ENCODE measurements at places on chromosomes 4 and X.

GRCh38 chr4:149498246-149498645 is 317.4 kb downstream of the IQCM start:
- DNase-seq: no peak

DNA sequence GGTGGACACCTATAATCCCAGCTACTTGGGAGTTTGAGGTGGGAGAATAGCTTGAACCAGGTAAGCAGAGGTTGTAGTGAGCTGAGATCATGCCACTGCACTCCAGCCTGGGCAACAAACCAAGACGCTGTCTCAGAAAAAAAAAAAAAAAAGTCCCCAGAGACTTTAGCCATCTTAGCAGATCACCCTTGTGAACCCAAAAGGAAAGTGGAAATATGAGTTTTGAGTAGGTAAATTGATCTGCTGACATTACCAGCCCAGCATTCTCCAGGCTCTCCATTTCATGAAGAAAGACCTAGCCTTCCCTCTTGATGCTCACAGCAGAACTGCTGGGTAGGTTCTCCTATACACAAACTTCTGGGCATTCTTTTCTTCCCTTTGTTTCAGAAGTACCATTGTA is 24.5 kb upstream of the HNRNPD start:
- DNase-seq: no peak

DNA sequence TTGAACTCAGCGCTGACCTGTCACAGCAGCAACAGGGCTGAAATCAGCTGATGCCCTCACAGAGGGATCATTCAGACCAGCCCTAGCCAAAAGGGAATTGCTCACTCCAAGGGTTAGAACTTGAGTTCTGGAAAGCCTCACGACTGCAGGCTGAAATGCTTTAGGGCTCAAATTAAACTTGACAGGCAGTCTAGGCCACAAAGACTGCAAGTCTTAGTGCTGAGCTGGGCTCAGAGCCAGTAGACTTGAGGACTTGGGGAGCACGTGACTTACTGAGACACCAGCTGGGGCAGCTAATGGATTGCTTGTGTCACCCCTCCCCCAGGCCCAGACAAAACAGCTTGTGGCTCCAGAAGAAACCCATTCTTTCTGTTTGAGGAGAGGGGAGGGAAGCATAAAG is 119.0 kb upstream of the SLC6A14 start:
- DNase-seq: no peak

GRCh38 chrX:18377796-18378195 is 23.3 kb upstream of the SCML2 start:
- DNase-seq: peak; percentile 2

- no peak for DNase-seq
Observed at GRCh38 chrX:11269006-11269405, 24.2 kb upstream of the AMELX start.

DNA sequence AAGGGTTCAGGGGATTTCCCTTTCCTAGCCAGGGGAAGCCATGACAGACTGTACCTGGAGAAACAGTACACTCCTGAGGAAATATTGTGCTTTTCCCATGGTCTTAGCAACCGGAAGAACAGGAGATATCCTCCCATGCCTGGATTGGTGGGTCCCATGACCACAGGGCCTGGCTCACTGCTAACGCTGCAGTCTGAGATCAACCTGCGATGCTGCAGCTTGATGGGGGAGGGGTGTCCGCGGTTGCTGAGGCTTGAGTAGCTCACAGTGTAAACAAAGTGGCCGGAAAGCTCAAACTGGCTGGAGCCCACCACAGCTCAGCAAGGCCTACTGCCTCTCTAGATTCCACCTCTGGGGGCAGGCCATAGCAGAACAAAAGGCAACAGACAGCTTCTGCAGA is 819.5 kb downstream of the TECRL start:
- no peak for DNase-seq

DNA sequence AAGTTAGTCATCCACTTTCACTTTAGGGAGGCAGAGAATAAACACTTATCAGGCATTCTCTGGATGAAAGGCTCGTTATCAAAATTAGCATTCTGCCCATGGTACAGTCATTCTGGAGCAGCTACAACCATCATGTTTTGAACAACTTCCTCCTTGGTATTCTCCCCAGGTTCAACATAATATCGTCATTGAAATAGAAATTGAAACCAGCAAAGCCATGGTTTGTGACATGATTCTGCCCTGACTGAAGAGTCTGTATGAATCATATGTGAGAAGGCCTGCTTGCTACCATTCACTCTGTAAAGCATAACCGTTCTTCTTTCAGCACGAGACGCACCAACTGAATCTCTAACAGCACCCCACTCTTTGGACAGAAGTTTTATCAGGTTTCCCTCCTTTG is 127.5 kb upstream of the RADX start:
- no peak for DNase-seq

- no peak for DNase-seq
Observed at GRCh38 chrX:30653415-30654131, at the start of gene GK. GK (plus strand) TSS chrX:30653423; CDS start chrX:30653538, 115 bp downstream.

DNA sequence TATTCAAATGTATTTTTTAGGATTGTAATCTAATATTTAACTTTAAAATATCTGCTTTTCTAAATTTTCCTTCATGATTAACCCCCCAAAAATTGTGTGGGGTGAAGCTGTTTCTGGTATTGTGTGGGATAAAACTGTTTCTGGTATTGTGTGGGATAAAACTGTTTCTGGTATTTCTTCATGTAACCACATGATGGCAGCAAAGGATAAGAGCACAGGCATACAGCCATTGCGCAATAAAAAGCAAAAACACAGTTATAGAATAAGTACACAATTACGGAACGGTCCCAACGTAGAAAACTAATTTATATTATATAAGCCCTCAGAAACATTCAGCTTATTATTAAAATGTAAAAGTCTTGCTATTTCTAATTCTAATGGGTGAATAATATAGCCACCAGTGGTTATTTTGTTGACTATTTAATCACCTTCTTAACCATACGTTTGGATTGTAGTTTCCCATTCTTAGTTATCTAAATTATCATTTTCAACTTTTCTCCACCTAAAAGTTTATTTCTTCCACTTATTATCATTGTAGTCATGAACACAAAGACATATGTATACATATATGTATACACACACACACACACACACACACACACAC is 333.9 kb upstream of the FSTL5 start:
- DNase-seq: no peak

DNA sequence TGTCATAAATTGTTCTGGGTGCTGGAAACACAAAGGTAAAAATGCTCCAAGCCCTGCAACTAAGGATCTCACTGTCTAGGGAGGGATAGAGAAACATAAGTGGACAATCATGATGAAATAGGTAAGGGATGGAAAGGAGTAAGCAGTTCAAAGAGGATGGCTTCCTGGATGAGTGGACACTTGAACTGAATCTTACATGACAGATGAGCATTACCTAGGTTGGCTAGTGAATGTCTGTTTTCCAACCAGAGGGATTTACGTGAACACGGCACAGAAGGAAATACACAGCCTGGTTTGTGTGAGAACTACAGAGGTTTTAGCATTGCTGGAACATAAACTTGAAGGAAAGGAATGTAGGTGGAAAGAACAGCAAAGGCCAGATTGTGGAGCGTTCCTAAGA is 150.2 kb upstream of the GALNT7 start:
- DNase-seq: no peak

- DNase-seq: no peak
Observed at GRCh38 chrX:100216083-100216482, 194.0 kb downstream of the PCDH19 start.

- DNase-seq: no peak
Observed at GRCh38 chr4:54842226-54842625, 184.5 kb downstream of the KIT start.

DNA sequence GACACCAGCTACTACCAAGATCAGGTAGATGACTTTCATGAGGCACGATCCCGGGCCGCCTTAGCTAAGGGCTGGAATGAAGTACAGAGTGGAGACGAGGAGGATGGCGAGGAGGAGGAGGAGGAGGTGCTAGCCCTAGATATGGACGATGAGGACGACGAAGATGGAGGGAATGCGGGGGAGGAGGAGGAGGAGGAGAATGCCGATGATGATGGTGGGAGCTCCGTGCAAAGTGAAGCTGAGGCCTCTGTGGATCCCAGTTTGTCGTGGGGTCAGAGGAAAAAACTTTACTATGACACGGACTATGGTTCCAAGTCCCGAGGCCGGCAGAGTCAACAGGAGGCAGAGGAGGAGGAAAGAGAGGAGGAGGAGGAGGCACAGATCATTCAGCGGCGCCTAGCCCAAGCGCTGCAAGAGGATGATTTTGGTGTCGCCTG is 481 bp downstream of the UTP3 start:
- peak; percentile 22 for DNase-seq

DNA sequence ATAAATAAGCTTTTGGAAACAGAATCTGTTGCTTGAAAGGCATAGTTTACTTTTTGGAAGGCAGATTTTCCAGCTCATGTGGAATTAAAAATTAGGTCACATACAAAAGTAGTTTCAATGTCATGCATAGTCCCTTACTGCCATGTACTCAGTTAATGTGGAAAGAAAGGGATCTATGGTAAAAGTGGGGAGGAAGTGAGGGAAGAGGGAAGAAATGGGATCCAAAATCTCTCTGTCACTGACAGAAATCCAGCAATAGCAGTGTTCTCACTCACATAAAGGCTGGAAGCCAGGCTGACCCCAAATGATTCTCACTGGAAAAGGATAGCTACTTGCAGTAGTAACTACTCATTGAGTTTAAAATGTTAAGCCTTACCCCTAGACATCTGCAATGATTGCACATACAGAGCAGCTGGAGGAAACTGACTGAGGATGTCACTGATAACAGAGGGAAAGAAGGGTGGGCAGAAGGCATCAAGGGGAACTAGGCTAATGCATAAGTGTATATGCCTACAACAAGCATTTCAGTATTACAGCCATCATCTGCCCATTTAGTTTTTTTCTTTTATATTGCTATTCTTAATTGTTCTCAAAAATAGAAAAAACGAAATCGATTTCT is 445.6 kb downstream of the FAT4 start:
- DNase-seq: no peak

GRCh38 chrX:66601522-66601921 is 37.4 kb downstream of the EDA2R start:
- DNase-seq: no peak

DNA sequence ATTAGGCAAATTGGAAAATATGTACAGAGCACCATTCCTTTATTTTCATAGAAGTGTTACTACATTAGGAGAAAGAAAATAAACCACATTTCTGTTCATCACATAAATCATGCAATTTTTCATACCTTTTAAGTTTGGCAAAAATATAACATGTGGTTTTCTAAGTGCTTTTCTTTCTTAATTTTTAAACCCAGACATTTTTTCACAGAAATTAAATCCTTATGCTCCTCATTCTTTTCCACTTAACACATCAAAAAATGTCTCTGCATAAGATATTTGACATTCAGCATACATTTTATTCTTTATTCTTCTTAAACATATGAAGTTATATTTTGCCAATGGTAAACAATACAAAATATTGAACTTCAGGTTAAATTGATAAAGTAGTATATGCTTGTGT is 826.6 kb upstream of the SLIT2 start:
- DNase-seq: no peak

GRCh38 chrX:47264483-47265173 is 31.8 kb downstream of the USP11 start:
- DNase-seq: no peak

DNA sequence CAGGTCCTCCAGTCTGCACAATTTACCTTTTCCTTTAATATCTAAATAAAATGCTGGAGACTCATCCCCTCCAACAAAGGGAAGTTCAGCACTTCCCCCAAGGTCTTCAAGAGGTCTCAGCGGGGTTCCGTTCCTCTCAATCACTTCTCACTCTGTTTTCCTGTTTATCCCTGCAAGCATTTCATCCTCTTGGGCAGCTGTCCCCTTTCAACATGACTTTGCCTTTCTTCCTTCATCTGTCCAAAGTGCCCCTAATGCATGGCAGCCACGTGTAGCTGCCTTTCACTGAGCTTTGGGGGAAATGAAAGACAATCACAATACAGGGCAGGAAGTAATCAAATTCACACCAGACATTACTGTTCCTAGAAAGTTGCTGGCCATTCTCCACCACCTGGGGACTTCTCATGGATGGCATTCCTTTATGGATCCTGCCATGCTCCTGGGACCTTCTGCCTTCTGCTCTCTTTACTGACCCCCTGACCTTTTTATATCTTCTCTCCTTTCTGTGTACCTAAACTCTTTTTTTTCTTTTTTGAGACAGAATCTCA is 79.7 kb upstream of the USP9X start:
- no peak for DNase-seq

GRCh38 chr4:181077341-181077740 is 1165.9 kb upstream of the TENM3 start:
- DNase-seq: no peak

DNA sequence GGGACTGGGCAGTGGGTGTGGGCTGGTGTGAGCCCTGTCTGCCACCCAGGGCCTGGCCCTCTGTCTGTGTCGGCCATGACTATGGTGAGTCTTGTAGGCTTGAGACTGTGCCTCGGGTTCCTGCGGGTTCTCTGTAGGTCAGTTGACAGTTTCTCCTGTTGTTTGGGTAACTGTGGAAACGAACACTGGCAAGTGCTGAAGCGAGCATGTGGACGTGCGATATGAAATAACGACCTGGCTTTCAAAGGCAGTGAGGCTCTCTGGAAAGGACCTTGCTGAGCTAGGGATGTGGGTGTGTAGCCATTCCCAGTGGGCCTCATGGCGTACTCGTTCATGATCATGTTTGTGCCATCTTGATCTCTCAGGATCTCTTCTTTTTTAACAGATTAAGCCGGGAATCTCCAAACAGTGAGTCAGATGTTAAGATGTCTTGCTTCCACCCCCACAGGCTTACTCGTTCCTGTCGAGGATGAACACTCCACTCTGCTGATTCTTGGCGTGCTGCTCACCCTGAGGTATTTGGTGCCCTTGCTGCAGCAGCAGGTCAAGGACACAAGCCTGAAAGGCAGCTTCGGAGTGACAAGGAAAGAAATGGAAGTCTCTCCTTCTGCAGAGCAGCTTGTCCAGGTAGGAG is 41.3 kb downstream of the HTT start:
- DNase-seq: no peak

DNA sequence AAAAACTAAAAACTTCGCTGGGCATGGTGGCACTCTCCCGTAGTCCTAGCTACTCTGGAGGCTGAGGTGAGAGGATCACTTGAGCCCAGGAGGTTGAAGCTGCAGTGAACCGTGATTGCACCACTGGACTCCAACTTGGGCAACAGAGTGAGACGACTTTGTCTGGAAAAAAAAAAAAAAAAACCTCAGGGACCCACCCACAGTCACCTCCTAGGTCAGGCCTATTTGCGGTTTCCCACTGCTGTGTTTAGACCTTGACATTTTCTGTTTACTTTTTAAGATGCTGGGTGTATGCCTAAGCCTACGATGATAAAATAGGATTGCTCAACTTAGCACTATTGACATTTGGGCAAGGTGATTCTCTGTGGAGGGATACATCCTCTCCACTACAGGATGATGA is 197.4 kb upstream of the TBL1X start:
- no peak for DNase-seq
